Stimulated activated CD8-positive, alpha-beta memory T cell treated with anti-CD3 and anti-CD28 coated beads, Interleukin-7, amount 100 ng/mL, for 1 hour (primary cell): ENCODE measurements at places on chromosomes 12 and 14.

DNA sequence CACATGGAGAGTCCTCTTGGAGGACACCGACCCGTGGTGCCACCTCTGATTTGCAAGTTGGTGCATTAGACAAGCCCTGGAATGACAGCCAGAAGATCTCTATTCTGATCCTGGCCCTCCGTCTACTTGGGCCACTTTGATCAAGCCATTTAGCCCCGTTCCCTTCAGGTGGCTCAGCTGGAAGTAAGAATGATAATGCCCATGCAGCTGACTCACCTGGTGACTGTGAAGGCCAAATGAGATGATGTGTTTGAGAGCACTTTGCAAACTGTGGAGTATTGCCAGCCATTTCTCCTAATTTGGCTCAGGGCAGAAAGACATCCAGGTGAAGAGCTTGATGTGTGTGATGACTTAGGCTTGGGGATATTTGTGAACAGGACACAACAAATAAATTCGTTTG lies 165.9 kb downstream of the ETV6 start:
- DNase-seq: no peak

DNA sequence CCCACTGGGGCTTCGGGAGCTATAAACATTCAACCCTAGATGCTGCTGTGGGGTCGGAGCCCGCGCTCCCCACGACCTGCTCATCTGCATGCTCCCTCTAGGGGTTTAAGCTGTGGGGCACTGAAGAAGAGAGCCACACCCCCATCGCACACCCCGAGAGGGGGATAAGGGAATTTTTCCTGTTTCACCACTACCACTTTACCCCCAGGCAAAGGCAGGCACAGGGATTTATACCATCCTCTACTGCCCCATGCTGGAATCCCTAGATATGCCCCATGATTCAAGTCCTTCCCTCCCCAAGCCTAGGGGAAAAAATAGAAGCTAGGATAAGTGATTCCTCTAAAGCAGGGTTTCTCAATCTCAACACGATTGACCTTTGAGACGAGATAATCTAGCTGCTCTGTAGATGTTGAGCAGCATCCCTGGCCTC lies 59.9 kb upstream of the CCDC60 start:
- no peak for DNase-seq

DNA sequence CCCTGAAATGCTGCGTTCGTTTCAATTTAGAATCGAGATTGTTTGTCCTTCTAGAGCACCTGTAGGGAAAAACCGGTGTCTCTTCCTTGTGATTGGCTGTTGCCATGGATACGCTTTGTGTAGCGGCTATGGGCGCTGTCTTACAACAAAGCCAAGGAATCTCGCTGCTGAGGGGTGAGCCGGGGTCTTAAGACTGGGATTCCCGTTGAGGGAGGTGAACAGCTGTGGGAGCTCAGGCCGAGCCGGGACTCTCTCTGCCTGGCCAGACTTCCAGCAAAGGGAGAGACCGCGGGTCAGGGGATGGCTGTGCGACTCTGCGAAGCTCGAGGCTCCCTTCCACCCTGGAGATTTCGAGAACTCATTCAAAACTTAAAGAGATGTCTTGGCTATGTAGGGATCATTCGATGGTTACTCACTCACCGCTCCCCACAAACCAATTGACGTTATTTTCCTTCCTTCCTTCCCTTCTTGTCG lies at the start of the genes LRRIQ1 and TSPAN19:
Gene LRRIQ1, plus strand, starts transcription at position 118 of the 474 bp plus-strand sequence. CDS start 1,826 bp downstream, outside the sequence.
Gene TSPAN19, minus strand, starts transcription at position 44 of the 474 bp plus-strand sequence. CDS start 6,331 bp downstream, outside the sequence.
- DNase-seq: no peak

DNA sequence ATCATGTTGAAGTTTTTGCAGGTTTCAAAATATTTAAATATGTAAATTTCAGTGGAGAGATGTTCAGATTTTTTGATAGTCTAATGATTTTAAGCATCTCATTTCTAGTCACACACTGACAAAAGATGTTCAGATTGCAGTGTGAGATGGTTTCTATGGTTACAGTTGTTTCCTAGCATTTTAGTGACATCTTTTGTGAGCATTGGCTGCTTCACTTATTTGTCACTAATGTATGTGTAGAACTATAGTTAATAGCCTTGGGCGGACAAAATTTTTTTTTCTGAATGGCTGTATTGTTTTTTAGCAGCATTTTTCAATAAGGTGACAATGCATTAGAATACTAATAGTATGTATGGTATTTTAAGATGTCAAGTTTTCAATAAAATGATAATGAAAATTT lies 315.6 kb upstream of the PRKD1 start:
- DNase-seq: no peak

GRCh38 chr14:53874704-53875103 lies 81.9 kb downstream of the BMP4 start:
- DNase-seq: no peak
